ENCODE measurements at places on chromosomes 3 and 15.

DNA sequence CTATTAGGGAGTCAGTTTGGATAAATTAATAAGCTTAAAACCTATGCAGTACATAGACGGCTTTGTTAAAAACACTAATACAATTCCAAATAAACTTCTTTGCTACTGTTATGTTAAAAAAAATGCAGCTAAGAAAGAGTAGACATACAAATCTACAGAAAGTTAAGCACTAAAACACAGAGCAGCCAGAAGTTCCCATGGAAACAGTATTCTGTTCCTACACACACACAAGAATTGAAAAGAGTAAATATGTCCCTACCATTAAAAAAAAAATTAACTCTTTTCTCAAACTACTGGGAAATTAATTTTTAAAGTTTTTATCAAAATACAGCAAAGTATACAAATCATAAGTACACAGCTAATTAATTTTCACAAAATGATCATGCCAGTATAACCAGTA, 71.6 kb downstream of the CLASP2 start:
- DNase-seq: no peak

GRCh38 chr3:114659109-114660061, 365.6 kb downstream of the TIGIT start:
- no peak for DNase-seq

GRCh38 chr3:131502530-131503319, at the start of gene MRPL3:
MRPL3 (minus strand) TSS chr3:131502971; CDS start chr3:131502821, 150 bp downstream.
- peak; percentile 78 for DNase-seq

DNA sequence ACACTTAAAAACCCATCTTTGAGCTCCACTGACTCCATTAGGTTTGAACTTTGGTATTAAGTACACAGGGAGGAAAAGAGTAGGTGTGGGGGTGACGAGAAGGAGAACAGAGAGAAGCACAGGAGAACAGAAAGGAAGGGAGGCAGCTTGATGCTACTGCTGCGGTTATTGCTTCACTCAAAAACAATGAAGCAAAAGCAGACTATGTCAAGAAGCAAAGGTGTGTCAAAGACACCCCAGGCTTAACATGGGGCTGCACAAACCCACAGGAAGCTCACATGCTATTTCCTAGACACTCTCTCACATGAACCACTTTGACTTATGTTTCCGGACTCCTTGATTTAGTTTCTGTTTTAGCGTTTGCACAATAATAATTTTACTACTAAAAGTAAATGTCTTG, 961.0 kb upstream of the CFAP20DC start:
- peak; percentile 23 for DNase-seq

DNA sequence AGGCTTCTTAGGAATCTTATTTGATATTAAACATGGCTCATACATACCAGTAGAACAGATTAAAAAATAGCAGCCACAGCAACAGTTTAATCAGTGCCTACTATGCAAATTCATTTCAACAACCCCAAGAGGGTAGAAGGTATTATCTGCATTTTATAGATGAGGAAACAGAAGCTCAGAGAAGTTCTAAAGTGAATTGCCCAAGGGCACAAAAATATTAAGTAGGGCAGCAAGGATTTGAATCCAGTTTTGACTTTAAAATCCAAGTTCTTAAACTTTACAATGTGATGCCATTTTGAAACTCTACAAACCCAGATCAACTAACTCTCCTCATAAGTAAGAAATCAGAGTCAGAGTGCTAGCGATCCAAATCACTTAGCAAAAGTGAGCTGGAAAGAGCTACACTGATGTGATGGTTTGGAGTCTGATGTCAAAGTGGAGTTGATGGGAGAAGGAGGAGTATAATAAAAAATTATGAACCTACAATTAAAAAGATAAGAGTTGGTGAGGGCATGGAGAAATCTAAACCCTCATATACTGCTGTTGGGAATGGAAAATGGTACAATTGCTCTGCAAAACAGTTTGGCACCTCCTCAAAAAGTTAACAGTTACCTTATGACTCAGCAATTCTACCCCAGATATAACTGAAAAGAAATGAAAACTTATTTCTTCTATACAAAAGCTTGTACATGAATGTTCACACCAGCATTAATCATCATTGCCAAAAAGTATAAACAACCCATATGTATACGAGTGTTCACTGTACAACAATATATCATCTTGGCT, 51.0 kb upstream of the PLXND1 start:
- DNase-seq: no peak

- no peak for DNase-seq
Measured at GRCh38 chr3:143763564-143764162, 84.6 kb downstream of the SLC9A9 start.

- no peak for DNase-seq
Measured at GRCh38 chr15:31212326-31213080, 111.0 kb upstream of the TRPM1 start.

DNA sequence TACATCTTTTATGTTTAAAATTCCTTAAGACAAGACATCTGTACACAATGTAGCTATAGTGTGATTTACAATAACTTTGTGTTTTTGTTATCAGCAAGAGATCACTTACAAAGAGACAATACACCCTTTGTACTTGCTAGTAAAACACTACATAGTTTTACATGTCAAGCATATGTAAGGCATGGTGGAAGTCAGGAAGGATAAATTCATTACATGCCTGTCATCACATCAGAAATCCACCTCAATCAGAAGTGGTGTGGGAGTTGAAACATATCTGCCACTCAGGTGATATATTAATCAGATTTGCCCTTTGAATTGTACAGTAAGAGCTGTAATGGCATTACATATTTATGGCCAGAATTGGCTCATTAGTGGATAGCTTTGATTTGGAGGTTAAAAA, 95.5 kb downstream of the MBNL1 start:
- DNase-seq: no peak

DNA sequence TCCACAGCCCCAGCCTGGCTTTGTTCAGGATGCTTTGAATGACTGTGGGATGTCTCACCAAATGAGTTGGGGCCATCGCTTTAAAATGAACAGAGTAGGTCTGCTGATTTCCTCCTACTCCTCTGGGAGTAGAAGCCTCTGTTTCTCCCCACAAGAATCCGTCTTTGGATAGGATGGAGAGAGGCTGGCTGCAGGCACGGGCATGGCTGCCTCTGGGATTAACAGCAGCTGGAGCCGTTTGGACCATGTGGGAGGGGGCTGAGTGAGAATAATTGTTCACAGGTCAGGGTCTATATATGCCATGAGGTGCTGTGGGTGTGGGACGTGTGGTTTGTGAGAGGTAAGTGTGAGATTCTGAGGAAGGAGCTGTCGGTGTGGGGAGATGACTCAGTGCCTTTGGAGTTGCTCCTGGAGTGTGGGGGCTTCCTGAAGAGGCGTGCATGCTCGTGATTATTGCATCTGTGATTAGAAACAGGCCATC, 48.0 kb upstream of the APEH start:
- no peak for DNase-seq

DNA sequence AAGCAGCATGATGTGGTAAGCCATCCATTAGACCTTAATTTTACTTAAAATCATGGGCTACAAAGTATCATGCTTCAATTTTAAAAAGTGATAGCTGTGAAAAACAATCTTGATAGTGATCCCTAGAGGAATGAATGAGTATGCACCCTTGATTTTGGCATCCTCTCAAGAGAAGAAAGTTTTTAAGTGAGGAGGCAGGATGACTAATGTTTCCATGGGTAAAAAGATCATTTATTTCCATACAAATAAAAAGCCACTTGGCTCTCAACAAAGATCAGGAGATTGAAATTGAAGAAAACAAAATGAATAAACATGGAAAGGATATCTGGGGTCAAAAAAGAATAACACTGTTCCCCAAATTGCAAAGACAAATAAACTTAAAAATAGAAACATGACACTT, 305.4 kb downstream of the MEX3B start:
- no peak for DNase-seq

GRCh38 chr3:105579439-105579838, 212.7 kb downstream of the ALCAM start:
- no peak for DNase-seq

- DNase-seq: no peak
Measured at GRCh38 chr3:62557450-62557849, 184.1 kb upstream of the FEZF2 start.

GRCh38 chr3:11091088-11091590, 63.2 kb upstream of the HRH1 start:
- DNase-seq: no peak

DNA sequence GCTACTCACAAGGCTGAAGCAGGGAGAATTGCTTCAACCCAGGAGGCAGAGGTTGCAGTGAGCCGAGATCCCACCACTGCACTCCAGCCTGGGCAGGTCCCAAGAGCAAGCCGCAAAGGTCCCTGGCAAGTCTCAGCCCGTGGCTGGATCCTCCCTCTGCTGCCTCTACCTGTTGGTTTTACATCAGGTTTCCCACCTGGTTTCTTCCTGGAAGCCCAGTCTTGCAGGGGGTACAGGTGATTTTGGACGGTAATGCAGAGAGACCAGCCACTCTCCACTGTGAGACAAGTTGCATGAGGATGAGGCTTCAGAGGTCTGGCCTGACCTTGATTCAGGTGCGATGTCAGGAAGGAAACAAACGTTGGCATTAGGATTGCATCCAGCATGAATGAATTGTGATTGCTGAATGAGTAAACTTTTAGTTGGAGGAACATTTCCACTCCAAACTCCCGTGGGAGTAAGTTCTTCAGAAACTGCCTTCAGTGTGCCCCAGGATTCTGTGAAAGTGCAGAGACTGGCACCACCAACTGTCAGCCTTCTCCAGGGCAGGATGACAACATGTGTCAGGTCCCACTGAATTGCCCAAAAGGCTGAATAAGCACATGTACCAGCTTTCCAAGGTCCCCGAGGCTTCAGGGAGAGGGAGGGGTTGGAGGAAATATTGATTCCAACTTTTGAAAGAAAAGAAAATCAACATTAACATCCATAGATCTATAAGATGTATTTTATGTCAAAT, 189.4 kb downstream of the TJP1 start:
- no peak for DNase-seq

DNA sequence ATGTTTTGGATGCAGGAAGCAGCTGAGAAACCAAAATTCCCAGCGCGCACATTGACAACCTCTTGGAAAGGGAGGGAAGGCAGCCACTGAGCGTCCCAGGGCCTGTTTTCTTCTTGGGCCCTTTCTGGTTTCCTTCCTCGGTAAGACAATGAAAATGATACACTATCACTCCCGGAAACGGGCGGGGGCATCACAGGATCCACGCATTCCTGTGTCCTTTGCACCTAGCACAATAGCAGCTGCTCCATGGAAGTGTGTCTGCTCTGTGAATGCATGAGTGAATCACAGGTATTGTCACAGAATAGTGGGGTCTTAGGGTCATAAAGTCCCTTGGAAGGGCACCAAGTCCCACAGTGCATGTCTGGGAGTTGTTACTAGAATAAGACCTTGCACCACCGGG, 6.3 kb upstream of the ITPKA start:
- no peak for DNase-seq

- DNase-seq: peak; percentile 55
Measured at GRCh38 chr15:72237029-72237852, 6.3 kb upstream of the PKM start.

DNA sequence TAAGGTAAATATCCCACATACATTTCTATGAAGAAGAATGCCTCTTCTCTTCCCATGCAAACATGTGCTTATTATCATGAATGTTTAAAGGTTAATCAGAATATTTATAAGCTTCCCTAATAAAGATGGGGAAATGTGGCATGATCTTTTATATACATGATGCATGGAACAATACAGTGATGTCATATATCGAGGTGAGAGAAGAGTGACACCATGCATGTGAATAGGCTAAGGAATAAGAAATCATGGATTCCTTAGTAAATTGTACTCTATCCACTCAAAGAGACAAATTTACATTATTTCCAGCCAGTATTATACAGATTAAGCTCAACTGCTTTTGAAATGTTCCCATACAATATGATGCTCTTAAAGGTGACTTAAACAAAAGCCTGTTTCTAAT, 1035.3 kb downstream of the ROBO1 start:
- no peak for DNase-seq

- no peak for DNase-seq
Measured at GRCh38 chr3:109095166-109095565, 22.8 kb downstream of the MORC1 start.

DNA sequence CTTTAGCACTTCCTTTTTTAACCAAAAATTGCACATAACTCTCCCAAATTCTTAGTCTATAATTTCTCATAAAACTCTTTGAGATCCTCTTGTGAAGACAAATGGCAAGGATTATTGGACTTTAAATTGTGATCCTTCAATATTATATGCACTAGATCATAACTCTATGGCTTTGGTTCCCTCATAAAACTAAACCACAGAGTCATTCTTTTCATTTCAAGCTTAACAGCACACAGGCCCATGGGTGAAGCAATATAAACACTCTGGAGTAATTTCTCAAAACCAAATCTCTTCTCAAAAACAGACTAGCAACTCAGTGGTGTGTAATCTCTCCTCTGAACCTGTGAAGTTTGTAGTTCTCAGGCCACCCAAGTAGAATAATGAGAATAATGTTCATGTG, 171.0 kb upstream of the NECTIN3 start:
- DNase-seq: no peak

- no peak for DNase-seq
Measured at GRCh38 chr15:95170561-95171380, 939.4 kb downstream of the MCTP2 start.

GRCh38 chr3:127718245-127718915, 45.6 kb downstream of the ABTB1 start:
- no peak for DNase-seq

DNA sequence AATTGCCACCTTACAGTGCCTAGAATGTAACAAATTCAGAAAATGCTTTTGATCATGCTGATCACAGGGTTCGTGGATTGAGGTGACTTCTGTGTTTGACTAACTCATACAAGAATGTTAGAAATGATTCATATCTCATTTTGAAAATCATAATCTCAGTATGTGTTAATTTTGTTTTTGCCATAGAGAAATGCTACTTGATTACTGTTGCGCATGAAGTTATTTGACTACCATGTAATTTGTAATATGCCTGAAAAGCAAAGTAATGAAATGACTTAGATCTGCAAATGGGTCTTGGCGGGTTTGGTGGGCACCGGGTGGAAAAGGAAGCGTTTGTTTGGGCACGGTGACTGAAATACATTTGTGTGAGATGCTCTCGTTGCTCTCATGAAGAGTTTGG, 173.6 kb upstream of the BHLHE40 start:
- DNase-seq: no peak

DNA sequence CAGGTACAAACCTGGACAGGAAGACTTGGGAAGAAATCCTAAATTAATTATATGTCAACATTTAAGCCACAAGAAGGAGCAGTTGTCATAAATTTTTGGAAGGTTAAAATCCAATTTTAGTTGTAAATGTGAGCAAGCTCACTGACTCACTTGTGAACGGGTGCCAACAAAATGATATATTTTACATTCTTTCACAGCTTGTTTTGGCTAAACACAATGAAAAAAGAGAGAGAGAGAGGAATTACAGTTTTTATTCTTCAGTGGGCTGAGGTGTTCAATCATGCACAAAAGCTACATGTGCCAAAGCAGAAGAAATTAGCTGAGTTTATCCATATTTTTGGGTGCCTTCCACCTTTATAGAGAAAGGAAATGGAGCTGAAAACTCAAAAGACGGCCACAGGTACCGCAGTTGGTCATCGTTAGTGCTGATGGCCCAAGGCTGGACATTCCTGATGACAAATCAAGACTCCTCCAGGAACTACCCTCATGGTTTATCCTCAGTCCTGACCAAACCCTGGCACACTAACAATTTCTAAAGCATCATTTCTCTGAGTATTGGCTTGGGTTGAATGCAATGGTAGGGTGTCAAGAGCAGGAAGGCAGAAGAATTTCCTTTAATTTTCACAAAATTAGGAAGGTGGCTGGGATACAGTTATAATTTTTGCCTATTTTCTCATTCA, 37.6 kb upstream of the WNT5A start:
- DNase-seq: no peak

GRCh38 chr3:42839616-42840015, 30.4 kb downstream of the ACKR2 start:
- no peak for DNase-seq
